NCI-H2029 treated with DMSO at 0.1 percent for 48 hours (cell line): ENCODE measurements at places on chromosomes 6 and 20.

DNA sequence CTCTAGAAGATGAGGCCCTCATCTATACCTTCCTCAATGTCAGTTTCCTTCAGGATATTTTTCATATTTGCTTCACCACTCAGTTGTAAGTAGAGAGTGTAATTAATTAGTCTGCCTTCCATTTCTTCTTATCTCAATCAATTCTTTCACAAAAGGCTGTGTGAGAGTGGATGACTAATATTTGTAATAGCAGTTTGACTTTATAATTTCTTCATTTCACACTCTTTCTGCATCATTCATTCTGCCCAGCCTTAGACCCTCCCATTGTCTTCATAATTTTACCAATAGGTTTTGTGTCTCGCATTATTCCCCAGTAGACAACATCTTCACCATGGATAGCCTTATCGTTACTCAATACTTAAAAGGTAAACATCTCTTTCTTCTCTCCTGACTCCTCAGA is 1239.3 kb upstream of the MAP3K7 start:
- no peak for DNase-seq

- DNase-seq, result no peak
Measured at GRCh38 chr6:130113201-130113710, 94.9 kb downstream of the L3MBTL3 start.

- DNase-seq, result no peak
Measured at GRCh38 chr20:24165301-24166122, 176.9 kb upstream of the GGTLC1 start.

DNA sequence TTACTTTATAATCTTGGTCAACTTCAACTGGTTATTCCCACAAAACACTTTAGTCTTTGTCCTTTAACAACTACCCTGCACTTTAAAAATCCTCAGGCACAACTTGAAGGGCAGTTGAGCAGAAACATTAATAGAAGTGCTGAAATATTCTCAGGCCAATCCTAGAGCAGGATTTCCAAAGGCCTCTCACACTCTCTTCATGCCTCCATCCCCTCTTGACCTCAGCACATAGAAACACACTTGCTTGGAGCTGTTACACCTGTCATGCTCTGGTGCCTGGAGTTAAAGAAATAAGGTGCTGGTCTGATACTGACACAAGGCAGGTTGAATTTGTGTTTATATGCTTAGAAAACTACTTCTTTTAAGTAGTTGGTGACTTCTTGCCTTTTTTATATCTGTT is 618.8 kb upstream of the POU3F2 start:
- no peak for DNase-seq

DNA sequence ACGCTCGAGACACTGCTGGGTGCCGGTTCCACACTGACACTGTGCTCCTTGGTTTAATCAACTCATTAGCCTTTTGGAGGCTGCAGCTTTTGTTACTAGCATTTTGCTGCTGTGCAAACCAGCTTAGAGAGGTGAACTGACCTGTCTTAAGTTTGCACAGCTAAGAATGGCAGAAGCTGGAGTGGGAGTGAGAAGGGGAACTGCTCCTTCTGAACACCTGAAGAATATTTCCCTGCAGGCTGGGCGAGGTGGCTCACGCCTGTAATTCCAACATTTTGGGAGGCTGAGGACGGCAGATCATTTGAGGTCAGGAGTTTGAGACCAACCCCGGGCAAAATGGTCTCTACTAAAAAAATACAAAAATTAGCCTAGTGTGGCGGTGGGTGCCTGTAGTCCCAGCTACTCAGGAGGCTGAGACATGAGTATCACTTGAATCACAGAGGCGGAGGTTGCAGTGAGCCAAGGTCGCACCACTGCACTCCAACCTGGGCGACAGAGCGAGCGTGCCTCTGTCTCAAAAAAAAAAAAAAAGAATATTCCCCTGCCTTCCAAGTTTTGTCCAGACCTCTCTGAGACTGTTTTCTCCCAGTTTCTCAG is 5.0 kb downstream of the CEBPB start:
- no peak for DNase-seq

- DNase-seq, result no peak
Measured at GRCh38 chr6:111823831-111824607, 49.2 kb downstream of the FYN start.

GRCh38 chr20:38755324-38755910 is 7.2 kb downstream of the ACTR5 start:
- DNase-seq, result no peak

GRCh38 chr20:41358230-41358629 is 8.4 kb downstream of the EMILIN3 start:
- DNase-seq, result no peak

DNA sequence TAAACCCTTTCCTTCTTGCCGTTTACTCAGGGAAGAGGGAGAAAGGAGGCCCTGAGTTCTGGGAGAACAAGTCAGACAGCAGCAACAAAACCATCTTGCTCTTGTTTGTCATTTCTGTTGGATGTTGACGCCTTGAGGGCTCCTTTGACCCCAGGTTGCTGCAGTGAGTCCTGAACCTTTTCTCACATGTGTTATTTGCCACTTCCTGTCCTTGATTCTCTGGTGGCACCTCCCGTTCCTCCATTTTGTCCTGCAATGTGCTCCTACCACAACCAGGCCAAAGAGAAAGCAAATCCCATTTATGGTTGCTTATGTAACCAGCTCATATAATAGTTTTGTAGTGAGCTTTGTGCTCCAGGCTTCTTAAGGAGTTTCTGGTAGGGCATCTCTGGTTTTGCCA is 66.6 kb upstream of the ADGRF4 start:
- no peak for DNase-seq

GRCh38 chr6:107965746-107966145 is 7.7 kb upstream of the SEC63 start:
- no peak for DNase-seq

GRCh38 chr6:80319196-80319595 is 212.7 kb downstream of the BCKDHB start:
- DNase-seq, result no peak

GRCh38 chr20:63060057-63060991 is 53.6 kb upstream of the BHLHE23 start:
- no peak for DNase-seq

GRCh38 chr20:8115436-8115835 is 16.6 kb upstream of the PLCB1 start:
- no peak for DNase-seq

DNA sequence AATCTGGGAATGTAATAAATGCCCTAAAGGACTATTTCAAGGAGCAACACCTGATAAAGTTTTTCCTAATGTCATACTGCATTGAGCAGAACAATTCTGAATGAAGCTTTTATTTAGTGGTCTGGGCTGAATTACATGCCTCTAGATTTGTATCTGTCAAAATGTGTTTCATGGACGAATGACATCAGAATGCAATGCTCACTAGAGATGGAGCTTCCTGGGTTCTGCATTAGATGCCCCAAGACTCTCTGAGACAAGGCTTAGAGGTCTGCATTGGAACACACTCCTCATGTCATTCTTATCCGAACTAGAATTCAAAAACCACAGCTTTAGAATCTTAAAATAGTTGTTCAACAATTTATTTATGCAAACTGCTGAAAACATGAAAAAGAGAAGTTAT is 62.0 kb downstream of the SYNE1 start:
- DNase-seq, result no peak

- DNase-seq, result no peak
Measured at GRCh38 chr6:136612666-136613389, 62.6 kb upstream of the MAP7 start.

- no peak for DNase-seq
Measured at GRCh38 chr6:41334482-41335040, 847 bp upstream of the NCR2 start.

DNA sequence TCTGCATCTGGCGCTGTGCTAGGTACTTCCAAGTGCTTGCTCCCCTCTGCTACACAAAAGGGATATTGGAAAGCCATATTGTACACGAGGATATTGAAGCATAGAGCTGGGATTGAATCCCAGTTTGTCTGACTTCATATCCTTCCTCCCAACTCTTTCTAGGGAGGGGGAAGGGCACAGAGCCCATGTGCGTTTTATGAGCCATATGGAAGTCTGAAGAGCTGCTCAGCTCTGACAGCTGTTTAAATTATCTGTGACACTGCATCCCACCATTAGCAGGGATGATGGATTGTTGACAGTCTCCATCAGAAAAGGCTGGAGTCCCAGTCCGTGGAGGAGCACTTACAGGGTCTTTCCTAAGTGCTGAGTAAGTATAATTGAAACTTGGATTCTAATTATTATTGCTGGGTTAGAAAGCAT is 18.4 kb downstream of the TIAM2 start:
- no peak for DNase-seq

DNA sequence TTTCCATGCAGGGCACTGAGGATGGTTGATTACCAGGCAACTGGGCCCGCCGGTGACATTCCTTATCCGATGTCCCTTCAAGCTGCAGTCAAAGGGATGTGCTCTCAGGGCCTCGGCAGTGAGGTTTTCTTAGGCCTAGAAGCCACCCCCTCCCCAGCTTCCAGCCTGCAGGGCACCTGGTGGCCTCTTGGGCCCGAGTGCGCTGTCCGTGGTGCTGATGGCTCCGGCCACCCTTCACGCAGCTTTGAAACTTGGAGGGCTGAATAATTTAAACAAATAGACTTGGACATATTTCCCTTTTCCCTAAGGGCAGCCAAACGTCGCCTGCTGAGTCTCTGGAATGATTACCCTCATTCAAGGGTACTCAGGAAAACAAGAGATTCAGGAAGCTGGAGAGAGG is 8.9 kb upstream of the MLN start:
- no peak for DNase-seq

- no peak for DNase-seq
Measured at GRCh38 chr6:14035071-14035847, 82.3 kb upstream of the CD83 start.

GRCh38 chr20:39259010-39259803 is 297.1 kb downstream of the DHX35 start:
- no peak for DNase-seq

DNA sequence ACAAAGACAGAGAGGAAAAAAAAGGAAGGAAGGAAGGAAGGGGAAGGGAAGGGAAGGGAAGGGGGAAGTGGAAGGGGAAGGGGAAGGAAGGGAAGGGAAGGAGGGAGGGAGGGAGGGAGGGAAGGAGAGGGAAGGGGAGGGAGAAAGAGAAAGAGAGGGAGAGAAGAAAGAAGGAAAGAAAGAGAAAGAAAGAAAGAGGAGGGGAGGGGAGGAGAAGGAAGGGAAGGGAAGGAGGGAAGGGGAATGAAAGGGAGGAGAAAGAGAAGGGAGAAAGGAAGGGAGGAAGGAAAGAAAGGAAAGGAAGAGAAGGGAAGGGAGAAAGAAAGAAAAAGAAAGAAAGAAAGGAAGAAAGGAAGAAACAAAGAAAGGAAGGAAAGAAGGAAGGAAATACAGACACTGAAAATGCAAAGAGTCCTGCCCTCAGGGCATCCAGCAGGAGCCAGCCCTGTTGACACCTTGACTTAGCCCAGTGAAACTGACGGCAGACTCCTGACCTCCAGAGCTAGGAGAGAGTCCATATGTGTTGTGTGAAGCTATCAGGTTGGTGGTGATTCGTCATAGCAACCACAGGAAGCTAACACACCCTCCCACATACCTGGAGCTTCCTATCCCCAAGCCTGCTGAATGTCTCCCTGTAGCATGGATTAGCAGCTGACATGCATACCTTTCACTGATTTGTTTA is 58.7 kb upstream of the SULF2 start:
- no peak for DNase-seq

- no peak for DNase-seq
Measured at GRCh38 chr6:138289739-138290138, 71.4 kb upstream of the PBOV1 start.

DNA sequence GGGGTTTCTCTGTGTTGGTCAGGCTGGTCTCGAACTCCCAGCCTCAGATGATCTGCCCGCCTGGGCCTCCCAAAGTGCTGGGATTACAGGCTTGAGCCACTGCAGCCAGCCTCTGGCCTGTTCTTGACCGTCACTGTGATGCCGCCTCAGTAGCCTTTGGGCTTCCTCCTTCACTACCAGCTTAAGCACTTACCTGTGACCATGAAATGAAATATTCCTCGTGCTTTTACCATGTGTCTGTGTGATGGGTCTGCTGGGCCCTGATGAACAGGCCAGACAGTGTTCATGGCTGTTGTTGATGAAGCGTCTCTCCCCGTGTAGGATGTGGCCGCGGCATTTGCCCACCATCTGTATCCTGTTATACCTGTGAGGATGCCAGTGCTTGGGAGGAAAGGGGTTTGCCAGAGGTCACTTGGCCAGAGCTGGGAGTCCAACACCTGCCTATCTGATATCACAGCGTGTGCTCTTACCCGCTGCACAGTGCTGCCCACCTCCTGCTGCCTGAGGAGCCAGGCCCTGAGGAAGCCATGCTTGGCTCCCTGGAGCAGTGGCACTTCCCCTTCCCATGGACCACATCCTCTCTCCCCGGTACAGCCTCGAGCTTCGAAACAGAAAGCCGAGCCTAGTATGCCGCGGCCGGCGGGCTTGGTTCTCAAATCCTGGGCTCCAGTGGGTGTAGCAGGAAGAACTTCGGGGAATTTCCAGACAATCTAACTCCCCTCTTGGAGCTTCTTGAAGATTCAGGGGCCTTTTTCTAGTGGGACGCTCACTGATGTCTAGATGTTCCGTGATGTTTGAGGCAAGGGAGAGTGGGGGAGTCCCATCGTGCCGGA is 167.9 kb downstream of the ZDHHC14 start:
- DNase-seq, result no peak

DNA sequence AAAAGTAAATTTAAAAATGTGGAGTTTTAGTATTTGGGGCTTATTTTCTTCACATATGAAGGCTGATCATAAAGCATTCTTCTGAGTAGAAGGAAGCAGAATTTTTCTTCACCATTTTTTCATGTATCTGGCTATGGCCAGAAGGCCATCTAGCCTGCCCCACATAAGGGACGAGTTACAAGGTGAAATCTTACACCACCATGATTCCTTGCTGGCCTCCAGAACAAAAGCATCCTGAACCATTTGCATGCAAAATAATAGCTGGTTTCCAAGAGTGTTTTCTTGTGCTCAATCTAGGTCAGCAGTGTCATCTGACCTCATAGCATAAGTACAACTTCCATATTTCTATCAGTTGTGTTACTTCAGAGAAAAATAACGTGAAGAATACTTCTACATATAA is 93.1 kb downstream of the BMP5 start:
- DNase-seq, result no peak

GRCh38 chr6:111171577-111172400 is 84.5 kb downstream of the SLC16A10 start:
- DNase-seq, result no peak

GRCh38 chr20:57648878-57649616 is 28.8 kb upstream of the ZBP1 start:
- no peak for DNase-seq

DNA sequence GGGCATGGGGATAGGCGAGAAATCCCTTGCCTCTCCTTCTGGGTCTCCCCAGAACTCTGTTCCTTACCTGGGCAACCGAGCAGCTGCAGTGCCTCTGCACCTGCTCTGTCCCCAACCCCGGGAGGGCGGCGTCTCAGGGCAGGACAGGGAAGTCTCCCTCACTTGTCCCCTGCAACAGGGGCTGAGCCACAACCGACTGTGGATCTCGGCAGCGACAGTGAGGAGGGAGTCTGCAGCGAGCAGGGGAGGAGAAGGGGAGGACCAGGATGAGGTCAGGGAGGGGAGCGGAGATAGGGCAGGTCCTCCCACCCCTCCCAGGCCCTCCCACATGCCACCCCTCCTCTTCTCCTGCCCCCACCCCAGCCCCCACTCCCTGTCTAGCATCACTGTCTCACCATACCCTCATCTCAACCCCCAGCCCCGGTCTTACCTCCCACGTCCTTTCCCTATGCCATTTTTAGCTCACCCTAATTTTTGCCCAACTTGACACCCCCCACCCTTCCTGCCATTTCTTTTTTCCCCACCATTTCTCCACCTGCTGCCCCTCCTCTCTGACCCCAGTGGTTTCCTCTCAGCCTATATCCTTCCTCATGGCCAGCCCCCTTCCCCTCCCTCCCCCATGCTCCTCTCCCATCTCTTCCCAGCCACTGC is at the start of gene TNXB:
Gene TNXB, minus strand, starts transcription at position 225 of the 651 bp plus-strand sequence. CDS start 11,140 bp downstream, outside the sequence.
- DNase-seq, result no peak
